T follicular helper cell (primary cell): ENCODE measurements at places on chromosomes 5 and 9.

GRCh38 chr5:128093368-128093767, 9.8 kb downstream of the SLC12A2 start:
- no peak for DNase-seq

- DNase-seq: no peak
Measured at GRCh38 chr9:91349115-91349555, 12.6 kb downstream of the AUH start.

DNA sequence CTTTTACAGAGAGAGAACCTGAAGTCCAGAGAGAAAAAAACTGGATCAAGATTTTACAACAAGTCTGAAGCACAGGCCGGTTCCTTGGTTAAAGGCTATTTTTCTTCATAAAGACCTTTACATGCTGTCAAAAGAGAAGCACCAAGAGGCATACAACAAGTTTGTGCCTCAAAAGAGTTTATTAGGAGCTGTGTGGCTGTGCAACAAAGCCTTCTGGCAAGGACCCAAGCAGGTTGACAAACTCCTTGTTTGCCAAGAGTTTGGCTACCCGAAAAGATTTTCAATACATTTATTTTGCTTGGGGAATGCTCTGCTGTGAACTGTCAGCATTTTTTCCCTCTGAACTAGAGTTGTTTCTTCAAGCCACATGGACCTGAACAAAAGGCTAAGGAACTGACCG, 202.9 kb upstream of the RAD23B start:
- DNase-seq: no peak

DNA sequence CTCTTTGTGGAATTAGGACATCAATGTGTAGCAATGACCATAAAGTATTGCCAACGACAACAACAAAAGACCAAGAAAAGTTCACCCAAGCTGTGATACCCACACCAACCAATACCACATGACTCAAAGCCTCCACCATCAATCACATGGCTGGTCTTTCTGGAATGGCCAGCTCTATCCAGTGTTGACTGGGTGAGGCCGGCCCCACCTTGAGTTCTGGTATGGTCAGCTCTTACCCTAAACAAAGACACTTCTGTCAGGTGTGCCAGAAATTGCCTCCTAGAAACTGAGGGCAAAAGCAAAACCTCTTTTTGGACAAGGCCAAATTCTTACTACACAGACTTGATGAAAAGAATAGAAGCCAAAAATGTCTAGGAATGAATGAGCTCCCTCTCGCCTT, 331.5 kb downstream of the ZNF608 start:
- DNase-seq: no peak
